Hematopoietic multipotent progenitor cell treated with erythropoietin and hydrocortisone succinate and interleukin-3 and kit ligand, for 6 days (in vitro differentiated cells): ENCODE measurements at places on chromosomes 11 and 22.
A peak's percentile ranks its signal among the peaks of the same experiment; 100 is the strongest.

- no peak for DNase-seq
These were observed 130.0 kb upstream of the NTM start for GRCh38 chr11:131240421-131240820.

DNA sequence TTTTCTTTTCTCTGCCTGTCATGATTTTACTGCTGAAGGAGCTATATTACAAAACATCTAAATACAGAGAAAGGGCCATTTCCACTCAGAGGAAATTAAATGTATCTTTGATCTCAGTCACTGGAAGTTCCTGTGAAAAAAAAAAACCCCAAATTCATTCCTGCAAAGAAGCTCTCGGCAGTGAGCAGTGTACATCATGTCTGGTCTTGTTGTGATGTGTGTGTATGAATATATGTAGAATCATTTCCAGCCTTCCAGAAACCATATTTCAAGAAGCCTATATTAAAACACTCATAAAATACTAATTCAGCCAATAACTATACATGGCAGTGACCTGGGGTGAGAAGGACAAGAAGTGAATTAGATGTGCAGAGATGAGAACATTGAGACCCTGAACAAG lies 393.2 kb upstream of the TENM4 start:
- DNase-seq = no peak

- DNase-seq = peak; percentile 55
These were observed 13.2 kb downstream of the ZNRF3 start for GRCh38 chr22:28896611-28897010.

GRCh38 chr11:35036639-35037038 lies 102.3 kb upstream of the CD44 start:
- DNase-seq = peak; percentile 36

DNA sequence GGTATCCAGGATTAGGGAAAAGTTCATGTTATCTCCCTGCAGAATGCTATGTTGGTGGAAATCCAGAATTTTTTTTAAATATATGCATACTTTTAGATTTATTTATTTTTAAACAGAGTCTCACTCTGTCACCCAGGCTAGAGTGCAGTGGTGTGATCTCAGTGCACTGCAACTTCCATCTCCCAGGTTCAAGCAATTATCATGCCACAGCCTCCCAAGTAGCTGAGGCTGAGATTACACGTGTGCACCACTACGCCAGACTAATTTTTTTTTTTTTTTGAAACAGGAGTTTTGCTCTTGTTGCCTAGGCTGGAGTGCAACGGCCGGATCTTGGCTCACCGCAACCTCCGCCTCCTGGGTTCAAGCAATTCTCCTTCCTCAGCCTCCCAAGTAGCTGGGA lies 2.6 kb downstream of the PACSIN2 start:
- DNase-seq = no peak

- DNase-seq = no peak
These were observed 5.7 kb downstream of the C11orf54 start for GRCh38 chr11:93747122-93747521.

DNA sequence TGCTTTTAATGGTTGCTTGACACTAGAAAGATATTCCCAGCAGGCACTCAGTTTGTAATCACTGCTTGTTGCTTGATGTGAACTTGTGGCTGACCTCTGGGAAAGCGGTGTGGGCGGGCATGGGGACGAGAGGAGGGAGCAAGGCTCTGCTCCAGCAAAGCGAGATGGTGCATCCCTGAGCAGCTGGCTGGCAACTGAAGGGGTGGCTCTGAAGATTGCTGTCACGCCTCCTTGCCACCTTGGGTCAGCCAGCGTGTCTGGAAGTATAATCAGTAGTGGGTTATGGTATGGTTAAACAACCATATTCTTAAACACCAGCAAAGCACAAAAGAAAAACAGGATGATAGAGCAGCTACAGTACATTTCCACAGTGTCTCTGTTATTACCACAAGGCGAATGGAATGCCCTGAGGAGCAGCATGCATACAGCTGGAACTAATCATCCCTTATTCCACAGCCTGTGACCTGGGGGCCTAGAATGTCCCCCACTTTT lies 124.5 kb downstream of the TRIM44 start:
- DNase-seq = no peak

DNA sequence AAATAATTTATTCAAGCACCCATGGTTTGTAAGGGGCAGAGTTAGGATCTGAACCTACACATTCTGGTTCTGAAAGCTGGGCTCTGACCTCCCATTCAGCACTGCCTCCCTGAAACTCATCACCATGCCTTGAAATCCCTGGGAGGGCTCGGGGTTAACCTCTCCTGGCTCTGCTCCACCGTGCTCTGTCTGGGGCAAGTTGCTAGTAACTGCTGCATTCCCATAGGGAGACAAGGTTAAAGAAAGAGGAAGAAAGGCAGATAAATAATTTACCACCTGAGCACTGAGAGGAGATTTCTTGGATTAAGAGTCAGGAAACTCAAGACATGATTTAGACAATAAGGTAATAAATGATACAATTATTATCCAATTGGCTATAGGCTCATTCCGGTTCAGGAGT lies 199.3 kb downstream of the KIF18A start:
- DNase-seq = no peak

DNA sequence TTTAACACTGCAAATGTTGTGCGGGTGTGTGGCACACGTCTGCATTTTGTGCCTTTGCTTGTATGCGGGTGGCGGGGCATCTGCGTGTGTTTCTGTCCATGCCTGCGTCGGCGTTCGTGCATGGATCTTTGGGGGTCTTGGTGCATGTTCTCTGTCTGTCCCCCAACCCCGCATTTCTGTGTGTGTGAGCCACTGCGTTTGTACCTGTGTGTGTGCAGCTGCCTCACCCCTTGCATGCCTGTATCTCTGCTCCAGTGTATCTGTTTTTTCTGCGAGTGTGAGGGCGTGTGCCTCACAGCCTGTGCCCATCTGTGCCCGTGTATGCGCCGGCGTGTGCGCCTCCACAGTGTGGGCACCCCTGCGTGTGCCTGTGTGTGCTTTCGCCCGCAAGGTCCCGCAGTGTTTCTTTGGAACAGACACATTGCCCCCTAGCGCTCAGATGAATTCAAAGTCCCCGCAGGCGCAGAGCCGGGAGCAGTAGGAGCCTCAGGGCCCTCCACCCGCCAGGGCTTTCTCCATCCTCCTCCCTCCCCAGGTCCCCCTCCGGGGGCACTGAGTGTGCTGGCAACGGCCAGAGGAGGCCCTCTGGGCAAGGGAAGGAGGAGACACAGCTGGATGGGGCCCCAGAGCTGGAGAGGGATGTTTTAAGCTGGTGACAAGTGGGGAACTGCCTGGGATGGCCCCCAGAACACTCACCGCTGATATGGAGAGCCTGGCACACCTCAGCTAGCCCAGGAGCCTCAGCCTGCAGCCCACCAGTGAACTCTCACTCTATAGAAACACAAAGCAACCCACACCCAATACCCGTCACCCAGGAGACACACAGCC lies 3.1 kb upstream of the MN1 start:
- peak; percentile 87 for DNase-seq

DNA sequence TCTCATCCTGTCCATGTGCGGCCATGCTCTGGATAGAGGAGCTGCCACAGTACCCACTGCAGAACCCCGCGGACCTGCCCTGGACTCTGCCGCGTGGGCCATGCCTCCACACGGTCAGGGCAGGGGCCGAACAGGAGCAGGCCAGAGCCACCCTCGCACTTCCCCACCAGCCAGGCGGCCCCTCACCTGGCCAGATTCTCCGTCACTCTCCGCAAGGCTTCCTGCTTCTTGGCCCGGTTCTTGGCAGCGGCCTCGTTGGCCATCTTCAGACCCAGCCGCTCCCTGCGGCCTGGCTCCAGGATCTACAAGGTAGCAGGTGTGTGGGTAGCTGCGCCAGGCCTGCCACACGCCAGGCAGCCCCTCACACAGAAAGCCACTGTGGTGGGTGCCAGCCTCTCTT lies 3.8 kb downstream of the TSSK2 start:
- DNase-seq = no peak

DNA sequence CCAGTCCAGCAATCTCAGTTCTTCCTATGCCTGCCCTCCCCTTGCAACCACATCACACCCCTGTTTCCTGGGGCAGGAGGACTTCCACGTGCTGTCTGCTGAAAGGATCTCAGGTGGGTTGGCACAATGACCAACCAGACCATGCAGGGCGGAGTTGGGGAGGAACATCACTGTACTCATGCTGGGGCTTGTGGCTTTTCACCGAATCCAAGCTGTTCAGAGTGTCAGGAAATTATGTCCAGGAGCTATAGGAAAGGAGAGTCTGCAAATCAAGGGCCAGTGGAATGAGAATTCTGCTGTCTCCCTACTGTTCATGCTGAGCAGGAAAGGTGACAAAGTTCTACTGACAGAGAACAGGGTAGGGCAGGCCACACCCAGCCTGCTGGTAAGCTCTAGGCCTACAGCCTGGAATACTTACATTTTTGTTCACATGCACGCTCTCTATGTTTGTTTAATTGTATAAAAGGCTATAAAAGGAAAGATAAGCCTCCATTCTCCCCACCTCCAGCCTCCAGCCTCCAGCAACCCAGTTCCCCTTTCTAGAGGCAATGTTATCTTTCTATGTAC lies 1.7 kb upstream of the PLAAT2 start:
- peak; percentile 41 for DNase-seq

DNA sequence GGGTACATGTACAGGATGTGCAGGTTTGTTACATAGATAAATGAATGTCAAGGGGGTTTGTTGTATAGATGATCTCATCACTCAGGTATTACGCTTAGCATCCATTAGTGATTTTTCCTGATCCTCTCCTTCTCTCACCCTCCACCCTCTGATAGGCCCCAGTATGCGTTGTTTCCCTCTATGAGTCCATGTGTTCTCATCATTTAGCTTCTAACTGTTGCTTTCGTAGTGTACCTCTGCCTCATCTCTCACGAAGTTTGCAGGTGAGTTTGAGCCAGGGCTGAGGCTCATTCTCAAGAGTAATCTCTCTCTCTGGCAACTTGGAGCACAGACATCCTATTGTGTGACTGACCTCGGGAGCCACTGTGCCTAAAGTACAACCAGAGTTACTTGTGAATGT lies 4.7 kb upstream of the HBE1 start:
- DNase-seq = no peak

- DNase-seq = peak; percentile 92
These were observed at the start of gene MCAT for GRCh38 chr22:43142880-43143562. MCAT (minus strand) TSS chr22:43143398; CDS start chr22:43143348, 50 bp downstream.

DNA sequence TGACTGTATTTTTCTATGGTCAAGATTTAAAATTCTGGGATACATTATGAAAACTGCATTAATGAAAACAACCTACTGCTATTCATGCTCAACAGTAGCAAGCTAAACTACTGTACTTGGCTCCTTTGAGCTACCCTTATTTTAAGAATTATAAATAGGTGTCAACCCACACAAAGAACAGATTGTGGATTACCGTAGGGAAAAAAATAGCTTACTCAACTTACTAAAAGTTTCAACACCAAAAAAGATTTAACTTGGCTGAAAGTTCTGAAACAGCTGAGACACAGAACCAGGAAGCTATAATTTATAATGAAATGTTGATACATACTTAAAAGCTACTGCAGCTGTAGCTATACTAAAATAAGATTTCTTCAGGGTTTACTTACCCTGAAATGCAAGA lies 10.1 kb downstream of the LIN7C start:
- no peak for DNase-seq

DNA sequence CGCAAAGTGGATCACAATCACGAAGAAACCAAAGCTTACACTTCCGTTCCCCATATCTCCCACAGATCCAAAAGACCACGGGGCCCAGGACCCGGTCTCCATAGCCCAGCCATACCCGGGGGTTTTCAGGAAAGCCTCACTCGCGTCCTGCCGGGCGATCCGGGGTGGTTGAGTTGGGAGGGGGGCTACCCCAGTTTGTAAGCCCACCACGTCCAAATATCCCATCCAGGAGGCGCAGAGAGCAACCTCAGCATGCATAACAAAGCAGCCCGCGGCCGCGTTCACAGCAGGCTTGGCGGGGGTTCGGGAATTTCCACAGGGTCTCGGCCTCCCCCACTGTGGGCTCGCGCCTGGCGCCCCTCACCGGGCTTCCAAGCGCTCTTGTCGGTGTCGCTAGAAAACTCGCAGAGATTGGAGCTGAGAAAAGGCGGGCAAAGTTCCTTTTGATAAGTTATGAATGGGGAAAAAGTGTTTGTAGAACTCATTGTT lies 9.5 kb downstream of the SDF2L1 start:
- no peak for DNase-seq

- DNase-seq = no peak
These were observed 63.6 kb downstream of the FDX1 start for GRCh38 chr11:110493346-110493745.

GRCh38 chr11:84497181-84497580 lies 1130.0 kb downstream of the DLG2 start:
- no peak for DNase-seq

DNA sequence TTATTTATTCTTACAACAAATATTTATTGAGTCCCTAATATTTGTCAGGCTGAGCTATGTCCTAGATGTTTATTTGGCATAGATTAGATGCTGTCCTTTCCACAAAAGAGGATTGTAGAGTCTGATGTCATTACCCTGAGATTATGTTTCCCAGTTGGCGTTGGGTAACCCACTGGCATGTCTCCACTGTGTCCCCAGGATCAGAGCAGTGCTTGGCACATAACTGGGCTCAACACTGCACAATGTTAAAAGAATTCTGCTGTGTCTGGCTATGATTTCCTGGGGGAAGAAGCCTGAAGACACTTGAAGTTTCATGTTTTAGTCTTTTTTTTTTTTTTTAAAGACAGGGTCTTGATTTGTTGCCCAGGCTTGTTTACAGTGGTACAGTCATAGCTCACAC lies 4.0 kb downstream of the RCN1 start:
- DNase-seq = no peak

GRCh38 chr11:77322506-77322905 lies 21.0 kb upstream of the GDPD4 start:
- no peak for DNase-seq
